ENCODE measurements at places on chromosomes 6 and 20. TPM values are rescaled to one million over a fixed set of nuclear protein-coding genes. Genes with fewer than 3 reads are reported as not detected.

The GNAS-AS1 gene
- not detected for total RNA-seq

DNA sequence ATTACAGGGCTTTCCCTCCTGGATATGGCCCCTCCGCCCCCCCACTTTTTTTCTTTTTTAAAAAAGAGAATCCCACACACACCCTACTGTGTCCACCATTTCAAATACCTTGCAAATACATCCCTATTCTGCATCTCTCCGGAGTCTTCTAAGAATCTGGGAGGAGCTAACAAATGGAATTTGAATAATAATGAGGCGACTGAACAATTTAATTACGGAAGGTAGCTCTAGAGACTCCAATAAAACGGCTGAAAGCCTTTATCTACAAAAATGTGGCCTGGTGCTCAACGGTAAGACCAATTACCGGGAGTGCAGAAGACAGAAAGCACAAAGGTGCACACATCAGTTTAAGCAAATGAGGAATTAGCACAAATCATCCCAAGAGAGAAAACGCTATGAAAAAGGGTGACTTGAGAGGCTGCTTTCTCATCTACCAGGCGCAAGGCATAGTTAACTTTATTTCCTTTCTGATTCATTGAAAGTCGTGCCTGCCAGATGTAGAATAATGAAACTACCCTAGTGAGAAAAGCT, 1.8 kb downstream of the RRAGD start:
- DNase-seq: no peak

The STXBP5 gene
- 55.0 TPM for total RNA-seq

GRCh38 chr6:136085370-136086115, 164.6 kb downstream of the MTFR2 start:
- no peak for DNase-seq

The SPDEF gene
- total RNA-seq: 45.9 TPM

DNA sequence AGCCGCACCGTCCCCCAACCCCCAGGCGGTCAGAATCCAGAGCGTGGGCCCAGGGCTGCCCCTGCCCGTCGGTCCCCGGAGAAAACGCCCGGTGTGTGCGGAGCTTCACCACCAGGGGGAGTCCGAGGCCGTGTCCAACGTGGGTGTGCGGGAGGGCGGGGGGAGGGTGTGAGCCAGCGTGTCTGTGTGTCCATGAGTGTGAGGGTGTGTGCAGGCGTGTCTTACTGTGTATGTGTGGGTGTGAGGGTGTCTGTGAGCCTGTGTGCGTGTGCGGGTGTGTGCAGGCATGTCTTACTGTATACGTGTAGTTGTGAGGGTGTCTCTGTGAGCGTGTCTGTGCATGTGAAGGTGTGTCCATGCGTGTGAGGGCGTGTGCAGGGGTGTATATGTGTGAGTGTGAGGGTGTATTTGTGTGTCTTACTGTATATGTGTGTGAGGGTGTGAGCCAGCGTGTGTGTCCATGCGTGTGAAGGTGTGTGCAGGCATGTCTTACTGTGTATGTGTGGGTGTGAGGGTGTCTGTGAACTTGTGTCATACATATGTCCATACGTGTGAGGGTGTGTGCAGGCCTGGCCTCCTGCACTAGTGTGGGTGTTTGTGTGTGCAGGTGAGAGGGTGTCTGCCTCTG, 24.6 kb upstream of the GATA5 start:
- peak; percentile 88 for DNase-seq

DNA sequence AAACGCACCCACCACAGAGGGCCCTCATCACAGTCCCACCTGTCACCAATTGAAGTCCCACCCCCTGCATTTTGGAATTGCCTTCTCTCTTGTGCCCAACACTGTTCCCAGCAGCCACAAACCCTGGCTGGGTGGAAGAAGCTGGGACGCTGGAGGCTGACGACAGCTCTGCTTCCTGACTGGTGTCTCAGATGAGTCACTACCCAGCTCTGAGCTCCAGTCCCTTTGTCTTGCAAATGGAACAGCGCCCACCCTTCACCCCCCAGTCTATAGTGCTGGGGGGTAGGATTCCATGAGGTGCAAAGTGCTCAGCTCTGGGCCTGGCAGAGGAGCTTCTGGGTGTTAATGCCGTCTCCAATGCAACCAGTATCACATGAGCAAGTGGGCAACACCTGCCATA, 85.3 kb downstream of the DLGAP4 start:
- DNase-seq: no peak

- DNase-seq: no peak
Observed at GRCh38 chr6:25181923-25182322, 97.3 kb upstream of the CARMIL1 start.

GRCh38 chr6:118867181-118867580, 26.8 kb upstream of the ASF1A start:
- no peak for DNase-seq

- no peak for DNase-seq
Observed at GRCh38 chr6:39335780-39336545, 13.5 kb upstream of the KCNK16 start.

The IRF4 gene
- 22.8 TPM for total RNA-seq

GRCh38 chr20:17643531-17644188, 38.4 kb downstream of the RRBP1 start:
- no peak for DNase-seq

- DNase-seq: peak; percentile 80
Observed at GRCh38 chr6:90295854-90296340, 746 bp downstream of the BACH2 start.

The ULBP2 gene
- total RNA-seq: 0.76 TPM

The CCN6 gene
- 0.25 TPM for total RNA-seq
